ENCODE measurements at places on chromosomes 5 and 9.

GRCh38 chr5:83921666-83922193 lies 201.1 kb upstream of the HAPLN1 start:
- DNase-seq = no peak

- DNase-seq = peak; percentile 71
Measured at GRCh38 chr5:140575309-140575708, 10.7 kb downstream of the SLC35A4 start.

DNA sequence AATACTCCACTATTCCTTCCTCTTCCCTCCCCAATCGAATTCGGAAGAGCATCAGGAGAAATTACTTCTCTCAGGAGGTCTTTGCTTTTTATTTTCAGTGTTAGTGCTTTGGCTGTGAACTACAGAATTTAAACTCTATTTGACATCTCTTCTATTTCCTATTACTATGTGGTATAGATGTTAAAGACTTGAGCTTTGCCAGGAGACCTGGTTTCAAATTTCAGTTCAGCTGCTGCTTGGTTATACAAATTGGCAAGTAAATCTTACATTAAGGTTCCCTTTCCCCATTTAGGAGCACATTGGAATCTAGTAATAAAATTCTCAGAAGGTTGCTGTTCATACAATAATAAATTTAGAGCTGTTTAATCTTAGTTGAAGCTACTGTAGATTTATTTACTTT lies 13.1 kb downstream of the UHRF2 start:
- no peak for DNase-seq

GRCh38 chr5:134466241-134467069 lies 54.8 kb upstream of the CDKN2AIPNL start:
- peak; percentile 99 for DNase-seq

- DNase-seq = peak; percentile 26
Measured at GRCh38 chr9:68979538-68980314, 34.2 kb downstream of the PRKACG start.

GRCh38 chr9:132124800-132125199 lies 37.1 kb upstream of the NTNG2 start:
- DNase-seq = no peak

DNA sequence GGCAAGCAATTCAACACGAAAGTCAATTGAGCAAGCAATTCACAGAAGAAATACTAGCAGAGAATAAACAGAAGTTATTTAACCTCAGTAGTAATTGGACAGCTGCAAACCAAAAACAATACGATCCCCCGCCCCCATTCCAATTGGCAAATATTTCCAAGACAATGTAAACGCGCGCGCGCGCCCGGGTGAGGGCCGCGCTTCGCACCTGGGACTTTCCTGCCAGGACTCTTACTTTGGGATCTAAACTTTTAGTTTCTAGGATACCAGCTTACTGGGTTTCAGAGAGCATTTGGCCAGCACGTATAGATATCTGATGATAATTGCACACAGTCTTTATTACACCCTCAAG lies 8.6 kb downstream of the RUFY1 start:
- peak; percentile 57 for DNase-seq

- no peak for DNase-seq
Measured at GRCh38 chr9:117492476-117492875, 77.6 kb upstream of the ASTN2 start.

GRCh38 chr5:17178373-17178675 lies 39.1 kb upstream of the BASP1 start:
- DNase-seq = no peak

- DNase-seq = peak; percentile 61
Measured at GRCh38 chr5:6712142-6712576, 1.1 kb upstream of the TENT4A start.

- DNase-seq = no peak
Measured at GRCh38 chr9:137191691-137192447, 3.4 kb downstream of the SSNA1 start.

GRCh38 chr9:35661756-35662350 lies 3.1 kb downstream of the ARHGEF39 start:
- no peak for DNase-seq

- DNase-seq = peak; percentile 2
Measured at GRCh38 chr9:121776739-121777637, 125.6 kb downstream of the DAB2IP start.

DNA sequence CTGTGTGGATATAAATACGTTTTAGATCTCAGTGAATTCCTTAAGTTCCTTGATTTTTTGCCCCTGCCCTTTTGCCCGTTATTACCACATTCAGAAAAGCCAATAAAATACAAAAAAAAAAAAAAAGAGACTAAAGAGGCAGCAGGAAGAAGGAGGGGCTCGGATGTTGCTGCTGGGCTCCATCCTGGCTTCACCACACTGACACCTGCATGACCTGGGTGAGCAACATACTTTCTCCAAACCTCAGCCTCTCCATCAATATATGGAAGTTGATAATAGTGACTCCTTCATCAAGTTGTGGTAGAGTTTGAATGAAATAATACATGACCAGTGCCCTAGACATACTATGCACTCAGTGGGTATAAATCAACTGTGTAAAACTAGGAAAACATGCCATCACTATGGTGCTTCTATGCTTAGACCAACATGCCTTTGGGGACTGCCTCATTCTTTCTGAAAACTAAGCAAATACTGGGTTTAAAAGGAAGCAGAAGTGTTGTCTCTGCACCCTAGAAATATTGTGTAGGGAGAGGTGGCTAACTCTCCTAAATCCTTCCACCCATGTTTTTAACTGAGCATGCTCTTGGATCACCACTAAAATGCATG lies 243.0 kb downstream of the PIK3R1 start:
- no peak for DNase-seq

- DNase-seq = peak; percentile 84
Measured at GRCh38 chr9:126722252-126722921, 82.5 kb upstream of the ZBTB43 start.

GRCh38 chr5:52844885-52845284 lies 57.2 kb downstream of the ITGA1 start:
- no peak for DNase-seq

DNA sequence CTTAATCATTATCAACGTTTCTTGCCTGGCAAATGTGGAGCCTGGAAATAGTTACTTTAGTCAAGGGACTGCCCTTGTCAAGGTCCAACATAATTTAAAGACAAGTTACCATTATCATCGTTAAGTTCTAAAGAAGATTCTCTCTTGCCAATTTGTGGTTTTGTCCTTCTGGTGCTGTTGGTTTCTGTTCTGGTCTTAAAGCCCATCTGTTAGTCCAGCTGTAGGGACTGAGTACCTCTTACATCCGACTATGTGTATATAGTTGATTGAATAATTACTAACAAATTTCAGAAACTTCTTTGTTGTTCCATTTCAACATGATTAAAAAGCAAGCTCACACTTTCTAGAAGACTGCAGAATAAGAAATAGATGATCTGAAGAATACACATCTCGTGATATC lies 1854.9 kb downstream of the MAT2B start:
- no peak for DNase-seq

DNA sequence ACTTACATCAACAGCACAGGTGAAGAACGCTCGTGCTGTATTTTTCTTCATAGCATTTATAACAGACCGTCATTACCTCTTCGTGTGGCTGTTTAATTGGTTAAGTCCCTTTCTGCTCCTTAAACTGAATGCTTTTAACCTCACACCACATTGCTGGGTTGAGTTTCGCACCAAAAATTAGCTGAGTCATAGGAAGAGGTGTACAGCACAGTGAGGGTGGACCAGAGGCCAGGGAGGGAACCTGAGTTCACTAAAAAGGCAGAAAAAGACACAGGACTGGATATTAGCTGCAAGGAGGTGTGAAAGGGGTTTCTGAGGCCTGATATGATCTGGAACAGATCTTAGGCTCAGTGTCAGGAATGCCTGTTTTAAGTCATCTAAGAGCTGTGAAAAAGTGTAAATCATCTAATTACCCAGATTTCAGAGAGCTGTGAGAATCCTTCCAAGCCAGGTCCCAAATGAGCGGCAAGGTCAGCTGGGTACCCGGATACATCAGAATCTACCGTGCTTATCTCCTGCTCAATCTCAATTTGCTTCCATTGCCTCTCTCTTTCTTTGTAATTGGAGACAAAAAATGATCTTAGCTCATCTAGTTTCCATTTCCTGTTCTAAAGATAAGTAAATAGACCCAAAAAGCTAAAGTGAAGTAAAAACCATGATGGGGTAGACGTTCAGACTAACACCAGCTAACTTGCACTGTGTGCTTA lies 7.1 kb upstream of the CFAP90 start:
- no peak for DNase-seq

DNA sequence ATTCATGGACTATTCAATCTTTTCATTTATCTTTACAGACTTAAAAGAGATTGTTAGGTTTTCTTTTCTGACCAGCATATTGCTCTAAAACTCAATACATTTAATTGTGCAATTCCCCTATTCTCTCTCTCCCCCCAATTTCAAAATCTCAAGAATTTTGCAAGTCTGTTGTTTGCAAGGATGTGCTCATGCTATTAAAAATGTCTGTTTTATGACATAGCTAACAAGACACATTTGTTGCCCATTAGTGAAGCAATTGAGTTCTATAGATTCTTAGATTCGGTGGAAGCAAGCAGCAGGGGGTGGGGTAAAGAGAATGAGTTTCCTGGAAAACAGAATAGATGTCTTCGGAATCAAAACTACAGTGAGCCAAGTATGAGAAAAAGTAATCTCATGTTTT lies 8.5 kb upstream of the CSNK1A1 start:
- no peak for DNase-seq

DNA sequence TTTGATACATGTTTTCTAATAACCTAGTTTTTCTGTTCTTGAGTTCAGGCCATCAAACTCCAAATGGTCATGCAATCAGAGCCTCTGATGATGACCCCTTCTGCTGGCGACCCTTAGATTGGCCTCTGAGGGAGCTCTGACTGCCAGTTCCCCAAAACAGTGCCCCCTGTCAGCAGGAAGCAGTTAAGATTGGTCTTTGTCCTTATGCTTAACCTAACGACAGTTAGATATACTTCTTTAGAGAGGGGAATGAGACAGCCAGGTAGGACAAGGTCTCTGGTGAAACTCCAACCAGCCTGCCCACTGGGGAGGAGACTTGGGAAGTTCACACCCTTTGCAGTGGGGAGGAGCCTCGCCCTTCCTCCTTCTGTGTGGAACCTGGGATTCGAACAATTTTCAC lies 390.4 kb upstream of the KIF2A start:
- DNase-seq = no peak

DNA sequence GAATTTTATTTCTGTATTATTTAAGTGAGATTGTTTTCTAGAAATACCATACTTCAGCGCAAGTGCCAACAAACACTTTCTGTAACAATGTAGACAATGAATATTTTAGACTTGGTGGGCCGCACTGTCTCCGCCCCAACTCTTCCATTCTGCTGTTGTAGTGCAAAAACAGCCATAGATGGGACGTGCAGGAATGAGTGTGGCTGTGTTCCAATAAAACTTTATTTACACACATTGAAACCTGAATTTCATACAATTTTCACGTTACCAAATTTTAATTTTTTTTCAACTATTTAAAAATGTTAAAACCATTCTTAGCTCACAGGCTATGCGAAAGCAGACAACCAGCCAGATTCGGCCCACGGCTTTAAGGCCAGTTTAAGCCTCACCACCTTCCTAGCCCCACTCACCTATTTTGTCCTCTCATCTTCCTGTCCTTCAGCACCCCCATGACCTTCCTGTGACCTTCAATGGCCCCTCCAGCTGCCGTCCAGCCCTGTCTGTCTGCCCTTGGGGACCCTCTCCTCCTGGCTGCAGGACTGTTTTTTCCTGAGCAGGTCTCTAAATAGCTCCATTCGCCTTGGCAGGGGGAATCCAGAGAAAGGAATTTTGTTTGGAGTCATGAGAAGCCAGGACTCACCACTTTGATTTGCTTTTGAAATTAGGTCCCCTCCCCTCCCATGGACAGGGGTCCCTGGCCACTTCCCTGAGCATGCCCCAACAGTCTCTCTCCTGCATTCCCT lies 11.2 kb upstream of the ANXA6 start:
- no peak for DNase-seq

- DNase-seq = no peak
Measured at GRCh38 chr5:6819521-6819920, 106.3 kb downstream of the TENT4A start.

- DNase-seq = no peak
Measured at GRCh38 chr5:172748341-172748843, 22.6 kb downstream of the DUSP1 start.

DNA sequence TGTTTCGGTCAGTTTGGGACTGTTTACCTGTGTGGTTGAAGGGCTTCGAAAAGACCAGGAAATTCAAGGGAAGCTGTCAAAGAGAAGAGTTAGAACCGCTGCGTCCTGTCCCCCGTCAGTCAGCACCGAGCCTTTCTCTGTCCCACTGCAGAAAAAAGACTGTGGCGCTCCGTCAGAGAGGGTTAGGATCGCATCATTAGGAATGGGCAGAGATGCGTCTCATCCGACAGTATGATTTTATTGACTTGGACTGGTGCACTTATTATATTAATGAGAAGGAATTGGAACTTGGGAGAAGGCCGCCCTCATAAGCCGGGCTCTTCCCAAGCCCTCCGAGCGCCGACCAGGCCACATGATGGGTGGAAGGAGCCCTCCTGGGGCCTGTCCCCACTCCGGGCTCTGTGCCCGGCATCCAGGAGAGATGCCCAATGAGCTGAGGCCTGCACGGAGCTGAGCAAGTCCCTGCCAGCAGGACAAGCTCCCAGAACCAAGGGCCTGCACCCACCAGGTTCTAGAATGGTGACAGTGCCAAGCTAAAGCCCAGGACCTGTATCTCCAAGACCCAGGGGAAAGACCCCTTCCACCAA lies 71.5 kb downstream of the NEK6 start:
- DNase-seq = no peak

DNA sequence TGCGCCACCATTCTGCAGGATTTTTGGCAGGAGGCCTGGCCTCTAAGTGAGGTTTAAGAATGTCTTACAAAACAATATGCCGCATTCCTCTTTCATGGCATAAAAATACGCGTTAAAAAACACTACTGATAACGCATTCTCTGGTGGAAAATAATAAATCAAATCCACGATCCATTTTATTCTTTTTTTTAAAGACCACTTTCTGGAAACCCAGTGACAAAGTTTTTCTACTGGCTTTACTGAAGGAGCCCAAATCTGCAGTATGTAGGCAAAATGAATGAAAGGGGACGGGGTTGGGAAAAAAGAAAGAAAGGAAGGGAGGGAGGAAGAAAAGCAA lies 2.0 kb downstream of the SV2C start:
- no peak for DNase-seq

DNA sequence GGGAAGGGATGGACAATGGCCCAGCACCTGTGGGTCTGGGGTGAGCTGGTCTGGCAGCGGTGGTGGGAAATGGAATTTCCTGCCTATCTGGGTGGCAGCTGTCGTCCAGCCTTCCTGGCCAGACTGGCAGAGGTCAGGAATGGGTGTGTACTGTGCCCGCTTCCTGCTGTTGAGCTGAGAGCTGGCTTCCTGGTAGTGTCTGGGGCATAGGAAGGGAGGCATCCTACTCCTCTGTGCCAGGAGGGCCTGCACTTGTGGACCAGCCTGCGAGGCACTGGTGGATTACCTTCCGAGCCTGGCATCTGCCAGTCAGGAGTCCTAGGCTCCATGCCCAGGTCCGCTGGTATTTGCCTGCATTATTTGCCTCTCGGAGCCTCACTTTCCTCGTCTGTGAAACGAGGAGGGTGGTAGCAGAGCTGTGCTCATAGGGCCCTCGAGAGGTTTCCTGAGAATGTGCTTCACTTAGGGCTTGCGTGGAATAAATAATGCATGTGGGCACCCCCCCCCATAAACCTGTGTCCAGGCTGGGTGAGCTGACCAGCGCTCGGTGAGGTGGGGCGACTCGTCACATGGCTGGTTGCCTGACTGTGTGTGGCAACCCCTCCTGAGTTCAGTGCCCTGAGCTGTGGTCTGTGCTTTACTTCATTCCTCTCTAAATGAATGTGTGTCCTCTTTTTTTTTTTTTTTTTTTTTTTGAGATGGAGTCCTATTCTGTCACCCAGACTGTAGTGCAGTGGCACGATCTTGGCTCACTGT lies 47.7 kb downstream of the HMCN2 start:
- no peak for DNase-seq

- no peak for DNase-seq
Measured at GRCh38 chr5:23445573-23445972, 61.8 kb upstream of the PRDM9 start.

Data from transverse colon (tissue), 4 donors.